CD4-positive, alpha-beta T cell treated with Interleukin-4 for 4 hours (primary cell): ENCODE measurements at places on chromosomes 1 and 21.
A peak's percentile ranks its signal among the peaks of the same experiment; 100 is the strongest.

DNA sequence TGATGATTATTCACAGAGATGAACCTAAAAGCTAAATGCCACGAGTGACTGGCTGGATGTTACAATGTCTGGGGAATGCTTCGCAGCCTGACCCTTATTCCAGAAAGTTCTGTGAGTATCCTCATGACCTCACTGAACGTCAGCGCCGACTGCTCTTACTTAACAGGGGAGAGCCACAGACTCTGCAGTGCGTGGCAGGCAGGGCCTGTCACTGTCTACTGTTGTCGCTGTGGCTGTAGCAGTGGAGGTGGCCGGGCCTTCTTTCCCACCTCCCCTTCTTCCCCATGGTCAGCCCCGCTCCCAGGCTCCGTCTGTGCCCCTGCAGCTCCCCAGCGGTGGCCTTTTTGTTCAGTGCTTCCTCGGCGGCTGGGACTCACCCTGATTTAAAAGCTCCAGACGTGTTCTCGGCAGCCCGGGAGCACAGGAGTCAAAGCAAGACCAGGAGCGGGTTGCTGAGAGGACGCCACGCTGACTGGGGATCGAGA is 52.2 kb upstream of the TARBP1 start:
- DNase-seq, result no peak

- no peak for DNase-seq
Observed at GRCh38 chr21:32333953-32334673, 35.5 kb downstream of the MRAP start.

DNA sequence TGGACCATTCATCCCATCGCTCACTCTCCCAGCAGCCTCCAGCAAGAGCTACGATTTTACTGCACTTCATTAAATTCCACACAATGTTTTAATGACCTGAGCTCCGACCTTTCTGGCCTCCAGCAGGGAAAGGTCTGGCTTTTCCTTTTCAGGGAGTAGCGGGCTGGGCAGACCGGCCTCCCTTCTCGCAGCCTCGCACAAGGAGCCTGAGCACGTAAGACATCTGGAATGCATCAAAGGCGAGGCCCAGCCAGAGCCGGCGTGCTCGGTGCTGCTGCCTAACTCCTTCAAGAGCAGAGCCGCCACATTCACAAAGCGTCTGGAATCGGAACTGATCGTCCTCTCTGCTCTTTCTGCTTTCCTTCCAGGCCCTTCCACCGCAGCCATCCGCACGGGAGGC is 32.5 kb upstream of the FHAD1 start:
- no peak for DNase-seq

DNA sequence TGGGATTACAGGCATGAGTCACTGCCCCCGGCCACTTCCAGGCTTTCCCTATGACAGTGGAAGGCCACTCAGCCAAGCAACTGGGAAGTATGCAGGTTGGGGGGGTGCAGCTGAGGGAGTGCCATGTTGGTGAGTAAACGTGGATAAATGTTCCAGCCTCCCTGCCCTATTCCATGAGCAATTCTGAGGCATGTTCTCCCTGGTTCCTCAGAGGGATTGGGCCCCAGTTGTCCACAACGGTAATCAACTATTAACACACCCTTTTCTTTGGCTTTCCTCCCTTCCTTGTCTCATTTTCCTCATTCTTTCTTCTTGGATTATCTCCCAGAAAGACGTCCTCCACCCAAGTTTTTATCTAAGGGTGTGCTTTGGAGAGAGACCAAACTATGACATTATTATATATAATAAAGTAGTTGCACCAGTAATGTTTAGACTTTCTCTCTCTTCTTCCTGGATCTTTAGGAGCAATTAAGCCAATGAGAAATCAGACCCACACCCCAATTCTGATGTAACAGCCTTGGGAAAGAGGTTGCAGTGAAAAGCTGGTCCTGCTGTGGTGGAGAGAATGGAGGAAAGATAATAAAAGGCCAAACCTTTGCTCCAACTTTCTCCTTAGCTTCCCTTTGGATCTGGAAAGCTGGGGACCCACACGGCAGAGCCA is 6.8 kb upstream of the SLAMF9 start:
- DNase-seq, result no peak

GRCh38 chr1:248288391-248288790 is 10.6 kb upstream of the OR2T33 start:
- no peak for DNase-seq

- no peak for DNase-seq
Observed at GRCh38 chr1:54378157-54378873, 27.9 kb downstream of the SSBP3 start.

GRCh38 chr1:235011064-235011598 is 117.5 kb downstream of the TOMM20 start:
- DNase-seq, result peak; percentile 32
